Activated CD4-positive, alpha-beta T cell treated with anti-CD3 and anti-CD28 coated beads for 36 hours (primary cell): ENCODE measurements at places on chromosomes 5 and 9. TPM values are rescaled to one million over a fixed set of nuclear protein-coding genes. Genes with fewer than 3 reads are reported as not detected.
A peak's percentile ranks its signal among the peaks of the same experiment; 100 is the strongest.

GRCh38 chr5:103369125-103370120 is 110.9 kb downstream of the MACIR start:
- H3K27me3 ChIP-seq = peaks cover 11% of the 10 kb centered on the region
- no peak overlapping the region for H3K27ac ChIP-seq
- no peak overlapping the region for H3K4me3 ChIP-seq
- DNase-seq = no peak
- H3K36me3 ChIP-seq = no peaks in the 10 kb centered on the region

The POU5F2 gene
- 0.43 TPM for total RNA-seq

The SLCO6A1 gene
- total RNA-seq = not detected

- DNase-seq = no peak
- no peak overlapping the region for H3K4me3 ChIP-seq
- H3K4me1 ChIP-seq = no peaks in the 10 kb centered on the region
- no peaks in the 10 kb centered on the region for H3K36me3 ChIP-seq
Measured at GRCh38 chr9:16434526-16434925, 435.9 kb downstream of the BNC2 start.

DNA sequence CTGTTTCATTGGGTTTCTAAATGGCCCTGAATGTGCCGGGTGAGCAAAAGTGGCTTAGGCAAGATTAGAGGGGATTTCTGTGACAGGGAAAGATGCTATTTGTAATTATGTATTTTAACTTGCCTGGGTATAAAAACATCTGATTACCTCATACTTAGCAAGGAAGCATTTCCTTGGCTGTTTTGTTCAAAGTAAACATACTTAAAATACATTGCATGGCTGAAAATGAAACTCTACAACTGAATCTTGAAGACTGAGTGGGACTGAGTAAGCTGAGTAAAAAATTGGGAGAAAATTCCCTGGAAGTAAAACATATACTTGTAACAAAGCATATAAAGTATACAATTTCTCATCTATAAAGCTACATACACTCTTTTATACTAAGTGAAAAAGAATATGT is 197.5 kb downstream of the IRX1 start:
- no peaks in the 10 kb centered on the region for H3K36me3 ChIP-seq
- H3K27me3 ChIP-seq = no peaks in the 10 kb centered on the region
- H3K4me1 ChIP-seq = no peaks in the 10 kb centered on the region
- no peak overlapping the region for H3K27ac ChIP-seq
- no peak overlapping the region for H3K4me3 ChIP-seq

DNA sequence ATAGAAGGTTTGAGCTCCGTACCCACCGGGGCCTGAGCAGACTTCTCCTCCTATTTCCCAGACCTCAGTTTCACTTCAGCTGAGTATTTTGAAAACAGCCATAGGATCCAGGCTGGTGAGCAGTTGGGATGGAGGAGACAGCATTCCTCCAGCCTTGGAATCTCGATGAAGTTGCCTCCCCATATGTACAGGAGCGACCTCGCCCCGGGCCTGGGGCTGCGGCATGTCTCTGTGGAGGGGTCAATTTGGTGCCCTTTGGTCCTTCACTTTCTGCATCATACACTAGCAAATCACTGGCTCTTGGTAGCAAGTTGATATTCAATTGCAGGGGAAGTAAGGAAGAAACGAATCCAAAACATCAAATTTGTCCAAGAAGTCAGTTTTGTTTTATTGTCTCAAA is 402.0 kb upstream of the IRX4 start:
- no peaks in the 10 kb centered on the region for H3K36me3 ChIP-seq
- no peak overlapping the region for H3K27ac ChIP-seq
- H3K27me3 ChIP-seq = no peaks in the 10 kb centered on the region
- no peak overlapping the region for H3K4me3 ChIP-seq
- DNase-seq = no peak

DNA sequence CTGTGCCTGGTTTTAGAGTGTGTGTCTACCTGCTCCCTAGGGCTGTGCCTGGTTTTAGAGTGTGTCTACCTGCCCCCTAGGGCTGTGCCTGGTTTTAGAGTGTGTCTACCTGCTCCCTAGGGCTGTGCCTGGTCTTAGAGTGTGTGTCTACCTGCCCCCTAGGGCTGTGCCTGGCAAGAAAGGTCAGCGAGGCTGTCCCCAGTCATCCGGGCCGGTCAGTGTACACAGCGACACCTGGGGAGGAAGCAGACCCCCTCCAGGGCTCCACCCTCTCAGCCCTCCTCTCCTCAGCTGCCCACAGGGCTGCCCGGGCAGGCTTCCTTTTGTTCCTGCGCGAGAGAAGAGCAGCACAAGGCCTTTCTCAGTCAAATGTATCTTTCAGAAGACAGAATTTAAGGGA is 4.1 kb downstream of the NRARP start:
- no peak for DNase-seq
- H3K4me1 ChIP-seq = peaks cover 7% of the 10 kb centered on the region
- no peak overlapping the region for H3K27ac ChIP-seq
- H3K36me3 ChIP-seq = no peaks in the 10 kb centered on the region

DNA sequence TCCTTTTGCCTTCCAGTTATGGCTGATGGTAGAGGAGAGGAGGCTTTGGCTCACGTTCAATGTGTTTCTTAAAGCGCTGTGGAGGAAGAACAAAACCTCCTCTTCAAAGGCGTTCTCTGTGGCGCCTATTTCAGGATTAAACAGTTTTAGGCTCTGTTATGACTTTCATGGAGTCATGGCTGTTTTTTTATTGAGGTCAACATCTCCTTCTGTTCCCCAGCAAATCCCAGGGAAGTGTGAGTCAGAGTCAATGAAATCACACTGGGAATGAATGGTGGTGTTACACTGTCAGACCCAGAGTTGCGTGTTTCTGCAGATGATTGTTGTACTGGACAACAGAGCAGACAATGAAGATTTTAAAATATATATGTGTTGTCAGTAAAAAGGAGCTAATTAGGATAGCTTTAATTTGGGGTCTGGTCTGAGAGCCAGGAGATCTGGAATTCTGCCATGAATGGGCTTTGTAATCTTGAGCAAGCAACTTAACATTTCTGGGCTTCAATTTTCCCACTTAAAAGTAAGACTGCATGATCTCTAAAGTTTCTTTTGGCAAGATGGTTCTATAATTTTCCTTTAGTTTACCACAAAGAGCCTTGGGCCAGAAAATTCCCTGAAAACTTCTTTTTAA is 240.7 kb downstream of the CSNK1G3 start:
- no peak overlapping the region for H3K27ac ChIP-seq
- H3K4me1 ChIP-seq = no peaks in the 10 kb centered on the region
- no peak overlapping the region for H3K4me3 ChIP-seq
- H3K27me3 ChIP-seq = no peaks in the 10 kb centered on the region
- H3K36me3 ChIP-seq = no peaks in the 10 kb centered on the region

- peaks cover 2% of the 10 kb centered on the region for H3K4me1 ChIP-seq
- no peaks in the 10 kb centered on the region for H3K36me3 ChIP-seq
- H3K27ac ChIP-seq = no peak overlapping the region
- no peak for DNase-seq
- H3K4me3 ChIP-seq = no peak overlapping the region
Measured at GRCh38 chr9:114429488-114429887, 41.7 kb upstream of the AKNA start.

DNA sequence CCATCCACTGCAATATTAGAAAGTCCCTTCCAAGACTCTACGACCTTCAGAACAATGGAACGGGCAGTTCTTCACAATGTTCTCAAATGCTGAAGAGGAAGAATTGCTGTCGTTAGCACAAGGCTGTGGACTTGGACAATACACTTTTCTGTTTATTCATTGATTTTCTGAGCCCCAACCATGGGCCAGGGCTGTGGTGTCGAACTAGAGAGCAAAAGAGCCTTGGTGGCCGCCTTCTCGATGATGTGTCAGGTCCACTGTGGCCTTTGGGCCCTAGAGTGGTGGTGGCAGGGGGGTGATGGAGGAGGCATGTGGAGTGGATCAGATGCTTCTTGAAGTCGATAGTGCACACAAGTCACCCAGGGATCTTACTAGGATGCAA is 18.5 kb upstream of the KIF12 start:
- H3K27me3 ChIP-seq = peaks cover 34% of the 10 kb centered on the region
- H3K36me3 ChIP-seq = no peaks in the 10 kb centered on the region
- no peak overlapping the region for H3K4me3 ChIP-seq

The FAM221B gene
- total RNA-seq = not detected

GRCh38 chr9:137303151-137303892 is 1.3 kb upstream of the NRARP start:
- peaks cover 9% of the 10 kb centered on the region for H3K27me3 ChIP-seq
- H3K36me3 ChIP-seq = no peaks in the 10 kb centered on the region
- no peak overlapping the region for H3K27ac ChIP-seq
- DNase-seq = no peak

The SELENOP gene
- not detected for total RNA-seq

GRCh38 chr5:153276151-153276550 is 214.3 kb upstream of the GRIA1 start:
- H3K4me1 ChIP-seq = no peaks in the 10 kb centered on the region
- H3K27me3 ChIP-seq = no peaks in the 10 kb centered on the region
- no peak overlapping the region for H3K27ac ChIP-seq
- no peak overlapping the region for H3K4me3 ChIP-seq
- H3K36me3 ChIP-seq = no peaks in the 10 kb centered on the region
- peak; percentile 44 for DNase-seq

GRCh38 chr5:123571927-123572326 is 60.0 kb downstream of the CSNK1G3 start:
- no peak overlapping the region for H3K27ac ChIP-seq
- DNase-seq = no peak
- no peak overlapping the region for H3K4me3 ChIP-seq
- peaks cover 15% of the 10 kb centered on the region for H3K36me3 ChIP-seq
- peaks cover 15% of the 10 kb centered on the region for H3K4me1 ChIP-seq
- no peaks in the 10 kb centered on the region for H3K27me3 ChIP-seq

The PCDHGC5 gene
- total RNA-seq = not detected

The C9 gene
- not detected for total RNA-seq

DNA sequence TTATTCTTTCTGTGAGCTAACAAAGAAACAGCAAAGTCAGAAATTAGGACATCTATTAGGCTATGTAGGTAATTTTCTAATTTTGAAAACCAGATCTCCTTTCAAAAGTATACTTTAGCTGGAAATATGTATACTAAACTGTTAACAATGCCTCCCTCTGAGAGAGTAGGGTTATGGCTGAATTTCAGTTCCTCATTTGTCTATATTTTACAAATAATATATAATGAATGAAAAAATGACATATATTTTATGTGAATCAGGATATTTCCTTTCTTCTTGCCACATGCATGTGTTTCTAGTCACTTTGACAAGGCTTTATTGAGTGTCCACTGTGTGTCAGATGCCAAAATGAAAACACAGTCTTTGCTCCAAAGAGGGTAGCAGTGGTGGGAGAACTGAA is 15.4 kb downstream of the HACD4 start:
- H3K36me3 ChIP-seq = peaks cover 26% of the 10 kb centered on the region
- H3K4me3 ChIP-seq = no peak overlapping the region
- no peak for DNase-seq
- no peaks in the 10 kb centered on the region for H3K27me3 ChIP-seq
- no peaks in the 10 kb centered on the region for H3K4me1 ChIP-seq

GRCh38 chr5:3393920-3394597 is 201.6 kb upstream of the IRX1 start:
- H3K27ac ChIP-seq = no peak overlapping the region
- H3K4me1 ChIP-seq = no peaks in the 10 kb centered on the region
- no peak overlapping the region for H3K4me3 ChIP-seq
- H3K36me3 ChIP-seq = no peaks in the 10 kb centered on the region

The TMC1 gene
- not detected for total RNA-seq

DNA sequence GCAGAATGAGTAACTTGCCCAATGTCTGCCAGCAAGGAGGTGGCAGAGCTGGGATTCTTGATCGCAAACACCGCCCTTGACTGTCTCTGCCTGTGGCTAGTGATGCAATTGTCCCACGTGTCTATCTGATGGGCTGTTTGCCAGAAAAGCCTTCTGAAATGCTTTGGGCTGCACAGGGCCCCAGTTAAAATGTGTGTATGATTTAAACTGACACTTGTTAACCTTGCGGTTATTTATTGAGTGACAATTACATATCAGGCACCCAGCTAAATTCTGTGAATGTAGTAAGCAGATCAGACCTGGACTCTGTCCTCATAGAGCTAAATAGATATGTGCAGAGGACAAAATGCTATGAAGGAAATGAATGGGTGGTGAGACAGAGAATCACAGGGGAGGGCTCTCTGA is 11.6 kb upstream of the IL12B start:
- H3K27ac ChIP-seq = peak overlapping the region; percentile 34
- no peak overlapping the region for H3K4me3 ChIP-seq
- H3K36me3 ChIP-seq = peaks cover 3% of the 10 kb centered on the region

DNA sequence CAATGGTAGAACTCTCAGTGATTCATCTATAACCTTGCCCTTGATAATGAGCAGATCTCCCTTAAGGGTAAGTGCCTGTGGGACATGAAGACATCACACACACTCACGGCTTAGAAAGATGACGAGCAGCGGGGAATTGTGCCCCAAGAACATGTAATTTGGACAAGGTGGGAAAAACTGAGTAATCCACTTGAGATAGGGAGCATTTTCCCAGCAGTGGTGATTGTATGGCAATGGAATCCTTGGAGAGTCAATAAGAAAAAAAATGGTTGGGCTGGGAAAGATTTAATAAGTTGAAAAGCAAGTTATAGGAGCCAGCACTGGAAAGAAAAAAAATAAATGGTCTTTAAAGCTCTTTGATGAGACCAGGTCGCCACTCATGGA is 193.1 kb downstream of the GLIS3 start:
- H3K27ac ChIP-seq = no peak overlapping the region
- no peaks in the 10 kb centered on the region for H3K4me1 ChIP-seq
- no peaks in the 10 kb centered on the region for H3K36me3 ChIP-seq
- peaks cover 13% of the 10 kb centered on the region for H3K27me3 ChIP-seq

- peaks cover 58% of the 10 kb centered on the region for H3K36me3 ChIP-seq
- DNase-seq = peak; percentile 26
- H3K27ac ChIP-seq = no peak overlapping the region
- no peaks in the 10 kb centered on the region for H3K27me3 ChIP-seq
Measured at GRCh38 chr5:32589942-32590869, 4.8 kb downstream of the SUB1 start.
